Cardiac septum (tissue), 1 donor: ENCODE measurements at places on chromosomes 7 and 10.

GRCh38 chr10:89663144-89663543 is 18.1 kb upstream of the PANK1 start:
- DNase-seq: no peak

DNA sequence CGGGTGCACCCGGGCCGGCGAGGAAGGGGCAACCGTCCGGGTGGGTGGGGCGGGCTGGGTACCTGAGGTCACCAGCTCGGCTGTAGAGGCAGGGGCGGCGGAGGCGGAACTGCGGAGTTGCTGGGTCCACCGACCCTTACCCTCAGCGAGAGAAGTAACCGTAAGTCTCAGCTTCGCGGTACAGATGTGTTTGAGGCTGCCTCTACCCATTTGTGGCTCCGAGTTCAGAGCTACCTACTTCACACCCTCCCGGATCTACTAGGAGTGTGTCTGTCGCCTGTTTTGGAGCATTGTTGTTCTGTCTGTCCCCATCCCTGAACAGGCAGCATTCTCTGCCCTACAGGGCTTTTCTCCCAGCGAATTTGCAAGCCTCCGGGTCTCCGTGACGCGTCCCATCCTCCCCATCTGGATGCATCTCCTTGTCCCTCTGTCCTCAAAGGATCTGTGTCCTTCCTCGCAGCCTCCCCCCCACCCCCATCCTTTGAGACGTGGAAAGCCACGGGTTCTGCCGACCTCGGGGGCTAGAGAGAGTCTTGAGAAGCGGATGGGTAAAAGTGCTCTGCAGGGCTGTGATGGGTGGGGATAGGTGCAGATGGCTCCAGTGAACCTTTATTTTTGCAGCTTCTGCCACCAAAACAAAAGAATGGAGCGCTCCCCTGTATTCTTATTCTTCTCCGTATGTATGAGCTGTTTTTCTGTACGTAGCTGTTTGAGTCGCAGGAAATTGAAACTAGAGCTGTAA is 757 bp downstream of the ANKIB1 start:
- DNase-seq: no peak

- DNase-seq: no peak
These were observed 13.7 kb downstream of the FFAR4 start for GRCh38 chr10:93579985-93580711.

- no peak for DNase-seq
These were observed 60.7 kb upstream of the DNAJB6 start for GRCh38 chr7:157276091-157276561.

DNA sequence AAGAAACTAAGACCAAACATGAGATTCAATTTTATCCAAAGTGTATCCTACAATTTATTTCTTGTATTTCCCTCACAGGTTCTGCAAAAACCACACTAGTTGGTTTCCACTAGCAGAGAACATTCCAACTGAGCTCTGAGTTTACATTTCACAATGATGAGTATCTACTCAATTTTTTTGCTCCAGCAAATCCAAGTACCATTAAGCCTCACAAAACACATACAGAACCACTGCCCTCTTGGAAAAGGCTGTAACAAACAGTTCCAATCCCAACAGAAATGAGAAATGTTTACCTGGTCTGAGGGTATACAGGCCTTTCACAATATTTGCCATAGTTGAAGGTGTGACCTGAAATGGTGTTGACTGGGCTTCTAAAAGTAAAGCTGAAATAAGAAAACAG is 59.9 kb downstream of the CACUL1 start:
- no peak for DNase-seq

- no peak for DNase-seq
These were observed 25.5 kb downstream of the SLC18A2 start for GRCh38 chr10:117266400-117266799.

DNA sequence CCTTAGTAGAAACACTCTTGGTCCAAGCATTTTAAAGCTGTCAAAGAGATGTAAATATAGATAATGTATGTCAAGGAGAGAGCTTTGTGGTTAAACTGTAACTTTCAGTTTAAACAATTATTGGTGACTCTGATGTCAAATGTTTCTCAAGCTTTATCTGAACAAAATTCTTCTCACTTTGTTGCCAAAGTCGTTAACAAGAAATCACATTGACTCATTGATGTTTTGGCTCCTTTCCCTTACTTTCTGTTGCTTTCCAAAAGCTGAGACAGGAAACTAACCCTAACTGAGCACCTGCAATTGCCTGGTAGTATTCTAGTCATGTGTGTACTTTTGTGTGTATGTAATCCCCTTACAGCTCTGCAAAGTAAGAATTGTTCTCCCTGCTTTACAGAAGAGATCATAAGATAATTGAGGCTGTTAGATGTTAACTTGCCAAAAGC is 108.5 kb downstream of the CFTR start:
- DNase-seq: no peak

GRCh38 chr10:49231086-49231820 is 43.1 kb upstream of the TMEM273 start:
- no peak for DNase-seq
